SHP77 (cell line): ENCODE measurements at places on chromosomes 1 and 21.
A peak's percentile ranks its signal among the peaks of the same experiment; 100 is the strongest.

- no peak for DNase-seq
Observed at GRCh38 chr21:43902441-43902840, 37.4 kb downstream of the AGPAT3 start.

GRCh38 chr1:20883766-20884165 is 96.7 kb upstream of the HP1BP3 start:
- no peak for DNase-seq

GRCh38 chr1:156154317-156154749 is 948 bp downstream of the SEMA4A start:
- DNase-seq, result no peak

DNA sequence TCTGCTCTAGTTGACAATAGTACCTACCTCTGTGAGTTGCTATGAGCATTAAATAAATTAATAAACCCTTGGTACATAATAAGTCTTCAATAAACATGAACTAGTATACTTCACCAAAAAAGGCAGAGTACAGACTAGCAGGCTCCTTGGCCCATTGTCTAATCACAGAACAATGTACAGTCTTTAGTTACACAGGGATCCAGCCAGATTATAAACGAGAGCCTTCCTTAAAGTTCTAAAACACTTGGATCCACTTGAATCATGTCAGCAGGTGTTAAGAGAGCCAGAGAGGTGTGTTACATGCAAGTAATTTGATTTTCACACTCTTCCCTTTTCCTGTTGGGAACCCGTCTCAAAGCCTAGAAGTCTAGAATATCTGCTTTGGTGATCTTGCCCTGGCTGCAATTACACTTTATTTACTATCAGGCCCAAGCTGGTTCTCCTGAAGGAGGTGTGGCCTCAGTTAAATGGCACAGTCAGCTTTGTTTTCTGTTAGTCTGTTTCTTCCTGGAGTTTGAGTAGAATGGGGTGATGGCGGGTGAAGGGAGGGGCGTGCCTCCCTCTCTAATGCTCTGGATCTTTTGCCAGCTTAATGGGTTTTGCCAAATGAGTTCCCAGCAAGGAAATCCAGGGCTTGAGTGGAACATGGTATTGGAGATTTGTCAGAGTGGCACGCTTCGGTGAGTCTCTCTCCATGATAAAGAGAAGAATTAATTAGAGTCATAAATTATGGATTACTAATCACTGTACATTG is 570.9 kb upstream of the CAMK1G start:
- DNase-seq, result no peak

GRCh38 chr1:23784846-23785245 is 6.1 kb upstream of the LYPLA2 start:
- no peak for DNase-seq

DNA sequence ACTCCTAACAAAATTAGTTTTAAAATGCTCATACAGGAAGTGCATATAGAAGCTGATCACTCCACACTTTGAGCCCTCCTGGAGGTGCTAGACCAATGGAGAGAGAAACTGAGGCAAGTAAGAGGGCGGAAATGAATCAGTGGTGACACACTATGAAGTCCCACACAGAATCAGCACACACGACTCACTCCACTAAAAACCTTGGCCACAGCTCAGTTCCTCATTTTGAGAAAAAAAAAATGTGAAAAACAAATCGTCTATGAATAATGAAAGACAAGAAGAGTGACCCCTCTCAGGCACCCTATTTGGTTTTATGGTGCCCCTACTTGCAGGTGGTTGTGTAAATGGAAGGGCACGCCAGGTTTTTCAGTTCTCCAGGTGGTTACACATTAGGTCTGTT is 675.1 kb upstream of the BRINP3 start:
- DNase-seq, result no peak

DNA sequence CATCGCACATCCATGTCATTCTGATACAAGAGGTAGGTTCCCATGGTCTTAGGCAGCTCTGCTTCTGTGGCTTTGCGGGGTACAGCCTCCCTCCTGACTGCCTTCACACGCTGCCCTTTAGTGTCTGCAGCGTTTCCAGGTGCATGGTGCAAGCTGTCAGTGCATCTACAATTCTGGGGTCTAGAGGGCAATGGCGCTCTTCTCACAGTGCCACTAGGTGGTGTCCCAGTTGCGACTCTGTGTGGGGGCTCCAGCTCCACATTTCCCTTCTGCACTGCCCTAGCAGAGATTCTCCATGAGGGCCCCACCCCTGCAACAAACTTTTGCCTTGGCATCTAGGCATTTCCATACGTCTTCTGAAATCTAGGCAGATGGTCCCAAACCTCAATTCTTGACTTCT is 138.2 kb upstream of the BRINP3 start:
- DNase-seq, result no peak

DNA sequence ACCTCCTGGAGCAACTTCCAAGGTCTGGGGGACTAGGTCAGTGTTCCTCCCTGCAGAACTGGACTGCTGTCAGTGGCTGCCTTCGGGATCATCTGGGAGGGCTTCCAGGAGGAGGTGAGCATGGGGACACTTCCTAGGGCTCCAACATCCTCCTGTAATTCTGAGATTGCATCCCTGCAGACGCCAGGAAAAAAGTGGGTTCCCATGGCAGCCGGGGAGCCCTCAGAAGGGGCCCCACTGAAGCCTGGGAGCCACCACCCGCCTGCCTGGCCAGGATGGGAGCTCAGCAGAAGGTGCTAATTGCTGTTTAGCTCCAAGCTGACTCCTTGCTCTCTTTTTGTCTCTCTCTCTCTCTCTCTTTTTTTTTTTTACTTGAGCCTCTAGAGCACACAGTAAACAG is 16.1 kb upstream of the ARF1 start:
- no peak for DNase-seq

DNA sequence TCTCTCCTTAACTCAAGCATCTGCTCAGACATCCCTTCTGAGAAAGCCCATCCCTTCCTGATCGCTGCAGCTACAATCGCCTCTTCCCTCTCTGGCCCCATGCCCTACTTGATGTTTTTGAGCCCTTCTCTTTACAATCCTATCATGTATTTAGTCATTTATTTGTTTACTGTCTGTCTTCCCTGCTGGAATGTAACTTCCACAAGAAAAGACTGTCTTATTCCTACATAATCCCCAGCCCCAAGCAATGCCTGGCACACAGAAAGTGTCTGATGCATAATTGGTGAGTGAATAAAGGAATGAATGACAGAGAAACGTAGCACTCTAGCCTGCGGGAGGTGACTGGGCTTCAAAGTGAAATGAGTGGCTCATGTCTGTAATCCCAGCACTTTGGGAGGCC is 25.4 kb downstream of the ECE1 start:
- no peak for DNase-seq

- DNase-seq, result no peak
Observed at GRCh38 chr1:4108758-4109627, 208.9 kb upstream of the C1orf174 start.

DNA sequence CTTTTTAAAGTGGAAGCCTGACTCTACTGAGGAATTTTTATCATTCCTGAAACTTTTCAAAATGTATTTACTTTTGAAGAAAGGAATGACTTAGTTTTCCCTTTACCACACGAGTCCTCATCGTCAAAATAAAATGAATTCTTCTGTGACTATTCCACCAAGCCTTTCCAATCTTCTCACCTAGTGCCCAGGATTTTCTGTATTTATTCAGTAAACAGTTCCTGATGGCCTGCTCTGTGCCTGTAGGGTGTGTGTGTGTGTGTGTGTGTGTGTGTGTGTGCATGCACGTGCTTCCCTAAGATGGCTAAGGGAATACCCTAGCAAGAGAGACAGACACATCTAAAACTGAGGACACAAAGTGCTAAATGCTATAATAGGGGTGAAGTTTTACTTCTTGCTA is 395.0 kb upstream of the USP24 start:
- DNase-seq, result no peak

- DNase-seq, result peak; percentile 21
Observed at GRCh38 chr1:212234431-212235395, 50.5 kb upstream of the PPP2R5A start.

- no peak for DNase-seq
Observed at GRCh38 chr1:47559944-47560695, 122.3 kb downstream of the FOXD2 start.

- DNase-seq, result no peak
Observed at GRCh38 chr1:8274352-8274751, 43.6 kb upstream of the SLC45A1 start.

DNA sequence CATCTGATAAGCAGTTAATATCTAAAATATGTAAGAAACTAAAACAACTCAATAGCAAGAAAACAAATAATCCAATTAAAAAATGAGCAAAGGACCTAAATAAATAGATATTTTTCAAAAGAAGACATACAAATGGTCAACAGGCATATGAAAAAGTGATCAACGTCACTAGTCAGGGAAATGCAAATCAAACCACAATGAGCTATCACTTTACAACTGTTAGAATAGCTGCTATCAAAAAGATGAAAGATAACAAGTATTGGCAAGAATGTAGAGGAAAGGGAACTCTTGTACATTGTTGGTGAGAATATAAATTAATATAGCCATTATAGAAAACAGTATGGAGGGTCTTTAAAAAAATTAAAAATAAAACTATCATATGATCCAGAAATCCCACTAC is 40.7 kb upstream of the NEK7 start:
- no peak for DNase-seq

- no peak for DNase-seq
Observed at GRCh38 chr1:1083416-1084371, 9.6 kb upstream of the RNF223 start.

DNA sequence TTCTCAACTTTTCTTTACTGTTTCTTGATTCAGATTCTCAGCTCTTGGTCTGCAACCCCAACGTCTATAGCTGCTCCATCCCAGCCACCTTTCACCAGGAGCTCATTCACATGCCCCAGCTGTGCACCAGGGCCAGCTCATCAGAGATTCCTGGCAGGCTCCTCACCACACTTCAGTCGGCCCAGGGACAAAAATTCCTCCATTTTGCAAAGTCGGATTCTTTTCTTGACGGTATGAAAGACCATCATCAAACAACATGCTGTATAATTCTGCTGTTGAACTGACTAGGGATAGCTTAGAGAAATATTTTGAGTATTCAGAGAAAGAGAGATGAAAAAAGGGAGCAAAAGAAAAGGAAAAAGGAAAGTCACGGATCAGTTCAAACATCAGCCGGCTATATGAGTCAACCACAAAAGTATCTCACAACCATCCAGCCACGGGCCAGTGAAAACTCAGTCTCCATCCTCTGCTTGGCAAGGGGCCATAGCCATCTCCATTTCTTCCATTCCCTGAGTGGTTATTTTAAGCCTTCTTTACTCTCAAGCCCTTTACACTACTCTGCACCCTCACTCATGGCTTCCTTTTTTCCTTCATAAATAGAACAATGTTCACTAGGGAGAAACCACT is 14.1 kb downstream of the DNASE2B start:
- no peak for DNase-seq

DNA sequence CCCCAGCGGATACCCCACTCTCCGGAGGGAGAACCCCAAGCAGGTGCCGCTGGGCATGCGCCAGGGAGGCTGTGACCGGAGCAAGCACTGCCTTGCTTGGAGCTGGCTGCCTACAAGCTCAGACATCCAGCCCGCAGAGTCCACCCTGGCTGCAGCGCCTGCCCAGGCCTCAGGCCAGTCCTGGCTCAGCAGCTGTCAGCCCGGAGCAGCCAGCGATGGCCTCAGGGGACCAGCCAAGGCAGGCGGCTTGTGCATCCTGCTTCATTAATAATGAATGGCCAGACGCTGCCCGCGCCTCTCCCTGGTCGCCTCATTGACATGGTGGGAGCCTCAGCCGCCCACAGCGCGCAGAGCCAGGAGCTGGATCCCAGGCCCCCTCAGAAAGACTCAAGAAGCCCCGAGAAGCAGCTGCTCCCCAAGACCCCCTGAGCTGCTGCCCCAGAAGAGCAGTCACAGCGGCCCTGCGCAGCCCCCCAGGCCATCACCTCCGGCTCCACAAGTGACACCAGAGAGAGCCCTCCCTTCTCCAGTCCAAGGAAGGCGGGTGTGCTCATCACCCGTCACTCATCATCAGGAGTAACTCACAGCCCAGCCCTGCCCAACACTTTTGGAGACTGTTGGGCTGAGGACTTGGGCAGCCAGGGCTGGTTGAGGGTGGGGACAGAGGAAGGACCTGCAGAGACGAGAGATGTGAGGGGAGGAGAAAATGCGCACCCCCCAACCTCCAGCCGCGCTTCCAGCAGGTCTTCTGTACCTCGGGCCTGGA is 19.6 kb downstream of the KCNAB2 start:
- no peak for DNase-seq

DNA sequence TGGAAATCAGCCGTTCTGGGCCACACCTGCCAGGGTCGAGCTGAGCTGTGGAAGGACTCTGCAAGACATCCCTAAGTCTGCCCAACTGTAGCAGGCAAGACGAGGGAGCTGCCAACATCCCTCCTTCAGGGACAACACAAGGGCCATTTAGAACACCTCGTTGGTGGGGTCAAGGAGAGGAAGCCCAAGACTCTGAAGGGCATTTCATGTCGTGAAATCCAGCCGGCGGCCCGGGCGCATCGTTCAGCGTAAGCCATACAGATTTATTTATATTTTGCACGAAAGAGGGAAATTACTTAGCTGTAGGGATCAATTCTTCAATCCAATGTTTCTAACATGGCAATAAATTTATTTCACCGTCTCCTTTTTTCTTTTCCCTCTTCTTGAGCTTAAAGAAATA is 101.7 kb upstream of the ZC3H12A start:
- DNase-seq, result no peak

GRCh38 chr1:248215880-248216279 is 15.3 kb upstream of the OR2M4 start:
- no peak for DNase-seq

DNA sequence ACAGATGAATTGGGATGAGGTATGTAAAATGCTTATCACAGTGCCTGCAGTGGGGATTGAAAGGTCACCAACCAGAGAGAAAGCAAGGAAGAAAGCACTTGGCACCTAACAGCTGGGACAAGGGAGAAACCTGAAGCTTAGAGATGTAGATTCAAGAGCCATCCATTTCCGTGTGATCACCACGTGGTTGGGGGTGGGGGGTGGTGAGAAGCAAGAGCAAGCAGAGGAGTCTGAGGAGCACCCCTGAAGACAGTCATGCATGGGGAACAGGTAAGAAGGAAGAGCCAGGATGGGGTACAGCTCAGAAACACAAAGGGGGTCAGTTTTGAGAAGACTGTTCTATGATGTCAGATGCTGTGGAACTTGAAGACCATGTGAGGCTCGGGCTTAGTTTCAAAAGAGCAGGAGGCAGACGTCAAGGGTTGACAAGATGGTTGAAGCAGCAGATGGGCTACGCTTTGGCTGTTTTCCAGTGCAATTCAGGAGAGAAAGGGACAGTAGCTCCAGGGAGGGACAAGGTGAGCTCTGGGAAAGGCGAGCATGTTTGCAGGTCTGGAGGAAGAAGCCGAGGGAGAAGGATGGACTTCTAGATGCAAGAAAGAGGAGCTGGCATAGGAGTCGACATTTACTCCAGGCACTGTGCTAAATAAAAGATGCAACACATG is 17.4 kb downstream of the KANK4 start:
- DNase-seq, result no peak

DNA sequence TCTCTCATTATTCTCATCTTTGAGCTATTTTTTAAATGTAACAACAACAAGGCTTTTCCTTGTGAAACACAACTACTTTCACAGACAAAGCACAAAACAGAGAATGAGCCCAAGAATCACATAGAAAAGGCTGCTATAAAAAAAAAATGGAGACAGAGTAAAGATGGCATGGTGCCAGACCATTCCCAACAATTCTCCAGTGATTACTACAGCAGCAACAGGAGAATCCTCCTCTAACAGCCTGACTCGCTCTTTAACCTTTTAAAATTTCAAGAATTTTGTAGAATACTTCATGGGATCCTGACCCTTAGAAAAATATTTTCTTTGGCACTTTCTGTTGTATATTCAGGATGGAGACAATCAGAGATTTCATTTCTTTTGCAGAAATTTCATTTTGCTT is 3.8 kb upstream of the BCAS2 start:
- no peak for DNase-seq
